ENCODE measurements at places on chromosomes 11 and 22.

DNA sequence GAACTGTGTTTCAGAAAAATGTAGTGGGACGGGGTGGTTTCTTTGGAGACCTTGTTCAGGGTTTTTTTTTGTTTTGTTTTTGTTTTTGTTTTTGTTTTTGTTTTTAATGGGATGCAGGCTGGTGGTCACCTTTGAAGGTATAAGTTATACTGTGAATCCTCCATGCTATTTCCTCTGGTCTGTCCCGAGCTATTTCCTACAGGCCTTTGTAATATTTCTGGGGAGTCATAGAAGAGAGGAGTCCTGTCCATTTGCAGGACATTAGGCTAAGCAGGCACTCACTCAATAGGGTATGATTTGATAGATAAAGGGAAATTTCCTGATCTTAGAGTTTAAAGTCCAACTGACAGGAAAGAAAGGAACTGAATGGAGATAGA is 78.0 kb downstream of the TRAF6 start:
- DNase-seq: no peak

DNA sequence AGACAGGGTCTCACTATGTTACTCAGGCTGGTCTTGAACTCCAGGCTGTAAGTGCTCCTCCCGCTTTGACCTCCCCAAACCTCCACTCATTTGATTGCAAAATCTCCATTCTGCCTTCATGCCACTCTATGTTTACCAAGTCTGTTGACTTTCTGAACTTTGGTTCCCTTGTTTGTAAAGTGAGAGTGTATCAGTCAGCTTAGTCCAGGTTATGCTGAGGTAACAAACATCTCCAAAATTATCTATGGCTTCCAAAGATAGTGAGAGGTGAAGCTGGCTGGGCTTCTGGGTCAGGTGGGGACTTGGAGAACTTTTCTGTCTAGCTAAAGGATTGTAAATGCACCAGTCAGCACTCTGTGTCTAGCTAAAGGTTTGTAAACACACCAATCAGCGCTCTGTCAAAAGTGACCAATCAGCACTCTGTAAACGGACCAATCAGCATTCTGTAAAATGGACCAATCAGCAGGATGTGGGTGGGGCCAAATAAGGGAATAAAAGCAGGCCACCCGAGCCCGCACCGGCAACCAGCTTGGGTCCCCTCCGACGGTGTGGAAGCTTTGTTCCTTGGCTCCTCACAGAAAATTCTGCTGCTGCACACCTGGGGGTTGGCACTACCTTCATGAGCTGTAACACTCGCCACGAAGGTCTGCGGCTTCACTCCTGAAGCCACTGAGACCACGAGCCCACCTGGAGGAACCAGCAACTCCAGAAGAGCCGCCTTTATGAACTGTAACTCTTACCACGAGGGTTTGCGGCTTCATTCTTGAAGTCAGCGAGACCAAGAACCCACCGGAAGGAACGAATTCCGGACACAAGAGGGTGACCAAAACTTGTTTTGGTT is 109.3 kb downstream of the MIAT start:
- DNase-seq: no peak

- no peak for DNase-seq
Measured at GRCh38 chr22:49042877-49043859, 784.5 kb downstream of the BRD1 start.

DNA sequence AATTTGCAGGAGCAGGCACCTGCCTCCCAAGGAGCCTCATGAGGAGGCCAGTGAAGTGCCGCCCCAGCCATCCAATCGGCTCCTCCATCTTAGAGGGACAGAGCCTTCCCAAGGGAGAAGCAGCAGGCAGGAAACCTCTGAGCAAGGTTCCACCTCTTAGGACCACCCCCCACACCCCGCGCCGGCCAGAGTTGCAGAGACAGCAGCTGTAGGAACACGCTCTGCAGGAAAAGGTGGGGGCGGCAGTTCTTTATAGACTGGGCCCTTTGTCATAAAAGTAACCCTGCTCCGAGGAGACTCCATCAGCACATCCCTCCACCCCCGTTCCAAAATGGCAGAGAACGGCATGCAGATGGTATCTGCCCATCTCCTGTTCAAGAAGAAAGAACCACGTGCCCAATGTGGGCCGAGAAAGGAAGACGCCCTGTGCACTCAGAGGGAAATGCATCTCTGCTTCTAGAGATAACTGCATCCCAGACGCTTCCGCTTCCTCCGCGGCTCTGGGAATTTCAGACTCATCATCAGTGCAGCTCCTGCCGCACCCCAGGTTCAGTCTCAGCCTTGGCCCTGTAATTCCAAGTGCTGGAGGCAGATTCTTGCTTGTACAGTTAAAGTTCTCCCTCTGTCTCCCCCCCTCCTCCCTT is 98.5 kb downstream of the SPATA19 start:
- DNase-seq: no peak

GRCh38 chr11:33350287-33350686 is 93.1 kb downstream of the HIPK3 start:
- no peak for DNase-seq

DNA sequence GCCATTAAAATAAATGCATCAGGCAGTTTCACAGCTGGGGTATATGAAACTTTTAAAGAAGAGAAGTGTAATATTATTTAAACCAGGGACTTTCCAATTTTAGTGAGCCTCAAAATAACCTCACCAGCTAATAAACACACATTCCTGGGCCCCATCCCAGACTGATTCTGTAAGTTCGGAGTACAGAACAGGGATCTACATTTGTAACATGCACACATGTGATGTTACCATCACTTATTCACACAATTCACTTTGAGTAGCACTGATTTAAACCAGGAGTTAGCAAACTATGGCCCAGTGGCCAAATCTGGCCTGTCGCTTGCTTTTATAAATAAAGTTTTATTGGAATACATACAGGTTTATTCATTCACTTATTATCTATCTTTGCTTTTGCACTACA is 62.0 kb downstream of the STK33 start:
- DNase-seq: no peak

All from stimulated activated CD8-positive, alpha-beta memory T cell treated with anti-CD3 and anti-CD28 coated beads, Interleukin-2, amount 100 ng/mL, for 1 hour (primary cell).